ENCODE measurements at places on chromosomes 2 and 18. TPM values are rescaled to one million over a fixed set of nuclear protein-coding genes. Genes with fewer than 3 reads are reported as not detected.

DNA sequence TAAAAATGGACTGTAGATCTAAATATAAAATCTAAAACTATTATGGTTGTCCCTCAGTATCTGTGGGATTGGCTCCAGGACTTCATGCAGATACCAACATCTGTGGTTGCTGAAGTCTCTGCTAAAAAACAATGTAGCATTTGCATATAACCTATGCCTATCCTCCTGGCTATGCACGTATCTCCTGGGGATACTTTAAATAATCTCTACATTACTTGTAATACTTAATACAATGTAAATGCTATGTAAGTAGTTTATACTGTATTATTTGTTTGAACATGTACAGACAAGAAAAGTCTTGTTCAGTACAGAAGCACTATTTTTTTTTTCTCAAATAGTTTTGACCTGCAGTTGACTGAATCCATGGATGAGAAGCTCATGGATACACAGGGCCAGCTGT is 134.9 kb downstream of the ZAP70 start:
- no peak for DNase-seq

GRCh38 chr18:65750389-65751154 is at the start of gene CDH7:
CDH7 (plus strand) TSS chr18:65751012; CDS start chr18:65762843, 11,831 bp downstream.
- DNase-seq, result no peak

GRCh38 chr2:29613067-29613466 is 308.3 kb downstream of the ALK start:
- no peak for DNase-seq

DNA sequence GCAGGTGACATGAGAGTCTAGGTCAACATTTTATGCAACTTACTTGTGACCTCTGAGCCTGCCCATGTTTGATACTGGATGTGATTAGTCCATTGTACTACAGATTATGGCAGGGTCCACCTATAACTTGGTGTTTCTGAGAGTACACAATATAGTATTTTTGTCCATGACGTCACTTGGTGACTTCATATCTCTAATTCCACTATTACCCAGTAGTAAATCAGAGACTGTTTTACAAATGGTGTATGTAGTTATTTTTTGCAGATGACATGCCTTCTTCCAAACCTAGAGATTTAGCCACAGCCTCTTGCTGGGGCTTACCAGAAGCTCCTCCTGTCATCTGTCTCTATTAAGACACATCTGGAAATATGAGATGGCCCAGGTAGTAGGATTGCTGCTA is 24.6 kb upstream of the TMX3 start:
- no peak for DNase-seq

DNA sequence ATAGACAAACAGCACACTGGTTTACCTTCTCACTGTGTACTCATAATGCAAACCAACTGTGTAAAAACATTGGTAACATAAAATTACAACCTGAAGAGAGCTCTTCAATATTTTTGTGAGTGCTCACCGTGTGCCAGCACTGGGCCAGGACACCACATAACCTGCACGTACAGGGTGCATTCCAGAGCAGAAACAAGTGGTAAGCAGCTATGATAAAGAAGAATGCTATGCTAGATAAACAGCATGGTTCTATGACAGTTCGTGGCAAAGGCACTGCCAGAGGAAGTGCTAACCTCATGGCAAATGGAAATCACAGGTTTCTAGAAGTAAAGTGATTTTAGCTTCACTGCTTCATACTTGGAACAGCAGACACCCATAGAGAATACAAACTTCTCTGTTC is 343.5 kb downstream of the MTX2 start:
- no peak for DNase-seq

DNA sequence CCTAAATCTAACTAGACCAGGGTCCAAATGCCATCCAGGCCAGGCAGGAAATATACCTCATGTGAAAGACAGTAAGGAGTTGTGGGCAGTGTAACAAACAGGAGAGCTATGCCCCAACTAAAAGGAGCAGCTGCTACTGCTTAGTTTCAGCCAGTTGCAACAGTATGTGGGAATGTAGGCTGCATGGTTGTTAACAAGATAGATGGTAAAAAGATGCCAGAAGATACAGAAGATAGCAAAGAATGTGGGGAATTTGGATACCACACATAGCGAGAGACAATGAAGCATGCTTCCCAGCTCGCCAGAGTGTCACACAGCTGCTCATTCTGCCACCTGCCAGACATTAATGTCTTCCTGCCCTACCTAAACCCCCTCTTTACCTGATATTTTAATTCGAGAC is 39.4 kb upstream of the CYBRD1 start:
- no peak for DNase-seq

The NR4A2 gene
- total RNA-seq, result 1.4 TPM

The GPR39 gene
- 0.23 TPM for total RNA-seq

The CHRND gene
- total RNA-seq, result not detected

The TMEM17 gene
- total RNA-seq, result 0.87 TPM

The RIT2 gene
- not detected for total RNA-seq

The ZNF892 gene
- total RNA-seq, result 0.59 TPM

All from GM12878 (cell line).